A549 treated with CpdA at 1 μM for 4 hours (cell line): ENCODE measurements at places on chromosomes 12 and 14. TPM values are rescaled to one million over a fixed set of nuclear protein-coding genes. Genes with fewer than 3 reads are reported as not detected.

The PA2G4 gene
- total RNA-seq = 303 to 383 TPM (median 320 TPM) in 5 replicates

The C12orf54 gene
- total RNA-seq = not detected in 5 replicates

The SLC35F4 gene
- not detected in 5 replicates for total RNA-seq

The COX8C gene
- not detected in 5 replicates for total RNA-seq

The POTEG gene
- not detected in 5 replicates for total RNA-seq

The SMARCD1 gene
- 69.5 to 78.9 TPM (median 73.6 TPM) in 5 replicates for total RNA-seq

The SLC7A7 gene
- total RNA-seq = 9.2 to 15.7 TPM (median 11.5 TPM) in 5 replicates

The SOAT2 gene
- total RNA-seq = 0.17 to 0.24 TPM (median 0.21 TPM) in 4 of 5 replicates, not detected in the other

The ALX1 gene
- total RNA-seq = 5.6 to 6.5 TPM (median 5.8 TPM) in 5 replicates

The GOLGA3 gene
- total RNA-seq = 19.2 to 23.5 TPM (median 22.0 TPM) in 5 replicates

The GALNT8 gene
- not detected in 5 replicates for total RNA-seq

The TNFAIP2 gene
- 362 to 451 TPM (median 405 TPM) in 5 replicates for total RNA-seq

The KRT85 gene
- total RNA-seq = not detected in 5 replicates

The CLEC12A gene
- total RNA-seq = not detected in 5 replicates

The PLEKHG7 gene
- total RNA-seq = 0.02 TPM in 1 of 5 replicates, not detected in the others

The KRT80 gene
- total RNA-seq = 46.5 to 67.3 TPM (median 57.9 TPM) in 5 replicates
